NCI-H1694 (cell line): ENCODE measurements at places on chromosomes 11 and 22.
A peak's percentile ranks its signal among the peaks of the same experiment; 100 is the strongest.

DNA sequence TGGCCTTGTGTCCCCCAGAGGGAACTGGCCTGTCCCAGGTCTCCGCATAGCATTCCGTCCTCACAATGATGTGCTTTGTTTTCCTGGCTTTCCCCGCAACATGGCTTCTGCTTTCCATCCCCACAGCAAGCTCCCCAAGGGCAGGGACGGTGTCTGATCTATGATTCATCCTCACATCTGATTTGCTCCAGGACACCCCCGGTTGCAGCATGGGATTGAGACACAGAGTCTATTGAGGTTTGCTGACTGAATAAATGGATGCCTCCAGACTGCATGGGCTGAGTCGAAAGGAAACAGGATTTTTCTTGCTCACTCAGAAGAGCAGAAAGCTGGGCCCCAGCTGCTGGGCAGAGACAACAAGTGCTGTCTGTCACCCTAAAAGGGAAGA lies 40.2 kb downstream of the LMO1 start:
- no peak for DNase-seq

DNA sequence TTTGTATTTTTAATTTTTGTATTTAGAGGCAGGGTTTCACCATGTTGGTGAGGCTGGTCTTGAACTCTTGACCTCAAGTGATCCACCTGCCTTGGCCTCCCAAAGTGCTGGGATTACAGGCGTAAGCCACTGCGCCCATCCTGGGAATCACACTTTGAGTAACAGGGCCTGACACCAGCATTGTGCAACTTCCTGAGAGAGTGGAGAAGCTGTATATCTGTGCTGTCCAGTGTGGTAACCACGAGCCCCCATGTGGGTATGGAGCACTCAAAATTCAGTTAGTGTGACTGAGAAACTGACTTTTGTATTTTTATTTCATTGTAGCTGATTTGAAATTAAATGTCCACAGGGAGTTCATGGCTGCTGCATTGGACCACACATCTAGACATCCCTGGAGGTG lies 36.2 kb downstream of the MPPED1 start:
- DNase-seq = no peak

DNA sequence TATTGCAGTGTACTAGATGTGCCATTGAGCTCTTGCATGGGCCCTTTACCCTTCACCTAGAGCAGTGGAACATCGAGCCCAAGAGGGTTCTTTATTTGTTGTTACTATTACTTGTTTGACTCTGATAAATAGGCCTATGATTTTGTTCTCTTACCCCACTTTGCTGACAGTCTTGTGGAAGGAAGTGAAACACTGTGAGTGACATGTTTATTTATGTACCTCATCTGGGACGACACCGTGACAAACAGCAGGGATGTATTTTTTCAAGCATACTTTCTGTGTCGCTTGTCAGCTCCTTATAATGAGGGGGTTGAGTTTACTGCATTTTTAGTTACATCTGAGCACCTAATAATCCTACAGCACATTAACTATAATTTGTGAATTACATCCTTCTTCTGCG lies 1010.3 kb upstream of the TENM4 start:
- no peak for DNase-seq

DNA sequence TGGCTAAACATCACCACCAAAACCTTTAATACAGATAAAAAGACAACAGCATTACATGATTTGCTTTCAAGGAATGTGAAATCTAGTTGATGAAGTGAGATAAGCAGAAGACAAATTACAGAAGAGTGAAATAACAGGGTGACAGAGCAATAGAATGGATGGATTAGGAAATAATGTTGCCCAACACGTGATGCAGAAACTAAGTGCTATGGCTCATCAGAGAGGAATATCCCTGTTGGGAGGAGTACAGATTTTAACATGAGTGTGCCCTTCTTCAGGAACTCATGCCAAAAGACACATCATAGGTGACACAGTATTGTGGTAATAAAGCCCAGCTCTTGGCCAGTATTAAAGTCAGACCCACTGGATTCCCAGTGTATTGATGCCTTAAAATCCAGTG lies 176.6 kb upstream of the RAG2 start:
- DNase-seq = no peak

GRCh38 chr11:13433437-13433836 lies 29.6 kb downstream of the BTBD10 start:
- DNase-seq = no peak

DNA sequence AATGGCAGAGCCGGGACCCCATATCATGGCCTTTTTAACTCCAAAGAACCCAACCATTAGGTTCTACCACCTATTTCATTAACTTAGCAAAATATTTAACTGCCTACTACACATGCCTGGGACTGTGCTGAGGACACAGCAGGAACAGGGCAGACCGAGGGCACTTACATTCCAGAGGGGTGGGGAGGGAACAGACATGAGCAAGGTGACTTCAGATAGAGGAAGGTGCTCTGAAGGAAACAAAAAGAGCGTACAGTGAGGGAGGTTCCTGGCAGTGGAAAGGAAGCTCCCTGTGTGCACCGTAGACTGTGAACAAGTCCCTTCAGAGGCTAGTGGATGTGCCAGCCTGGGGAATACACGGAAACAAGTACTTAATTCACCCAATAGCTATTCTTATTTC lies 82.8 kb downstream of the NAT10 start:
- no peak for DNase-seq

DNA sequence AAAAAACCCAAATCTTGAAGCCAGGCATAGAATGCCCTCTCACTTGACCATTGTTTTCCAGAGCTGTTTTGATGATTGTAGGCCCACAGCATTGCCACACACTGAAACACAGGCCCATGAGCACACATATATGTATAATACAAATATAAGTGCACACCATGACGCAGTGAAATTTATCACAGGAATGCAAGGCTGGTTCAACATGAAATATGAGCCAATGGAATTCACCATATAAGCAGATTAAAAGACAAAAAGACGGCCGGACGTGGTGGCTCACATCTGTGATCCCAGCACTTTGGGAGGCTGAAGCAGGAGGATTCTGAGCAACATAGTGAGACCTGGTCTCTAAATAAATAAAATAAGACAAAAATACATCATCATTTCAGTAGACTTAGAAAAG lies 9.4 kb upstream of the RNH1 start:
- no peak for DNase-seq

GRCh38 chr11:77542296-77542695 lies 47.5 kb upstream of the AQP11 start:
- no peak for DNase-seq

DNA sequence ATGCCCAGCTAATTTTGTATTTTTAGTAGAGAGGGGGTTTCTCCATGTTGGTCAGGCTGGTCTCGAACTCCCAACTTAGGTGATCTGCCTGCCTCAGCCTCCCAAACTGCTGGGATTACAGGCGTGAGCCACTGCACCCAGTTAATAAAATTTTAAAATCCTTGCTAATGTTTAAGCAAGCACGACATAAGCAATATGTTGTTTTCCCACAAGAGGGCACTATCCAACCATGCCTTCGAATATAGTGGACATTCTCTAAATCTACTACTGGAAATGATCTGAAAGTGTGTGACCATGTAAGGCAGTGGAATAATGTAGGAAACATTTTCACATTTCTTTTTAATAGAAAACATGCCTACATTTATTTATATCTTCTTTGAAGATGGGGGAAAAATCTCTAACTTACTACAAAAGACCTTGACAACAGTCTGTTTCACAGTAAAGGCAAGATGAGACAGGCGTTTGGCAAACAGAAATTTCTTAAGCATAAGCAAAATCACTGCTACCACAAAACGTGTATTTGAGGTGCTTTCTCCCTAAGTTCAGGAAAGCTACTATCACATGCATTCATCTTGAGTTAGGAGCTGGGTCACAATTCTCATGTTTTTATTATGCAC lies 38.2 kb downstream of the PITPNB start:
- peak; percentile 53 for DNase-seq

- no peak for DNase-seq
Measured at GRCh38 chr11:68012843-68013610, 2.9 kb downstream of the ALDH3B1 start.

DNA sequence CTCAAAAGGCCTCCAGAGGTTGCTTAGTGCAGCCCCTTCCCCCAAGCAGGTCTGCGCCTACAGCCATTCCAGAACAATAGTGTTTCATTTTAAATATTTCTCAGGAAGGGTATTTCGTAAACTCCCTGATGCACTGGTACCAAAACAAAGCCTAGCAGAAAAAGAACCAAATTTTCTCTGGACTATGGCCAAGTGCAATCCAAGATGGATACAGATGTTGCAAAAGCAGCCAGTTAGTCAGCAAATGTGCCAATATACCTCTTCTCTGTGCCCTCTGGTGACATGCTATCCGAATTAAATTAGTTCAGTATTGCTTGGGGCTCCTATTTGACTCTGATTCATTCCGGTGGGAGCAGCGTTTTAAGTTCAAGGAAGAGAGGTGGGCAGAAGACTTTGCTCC lies 247.8 kb downstream of the NTM start:
- DNase-seq = no peak

- no peak for DNase-seq
Measured at GRCh38 chr22:44336962-44337677, 24.4 kb upstream of the SHISAL1 start.

- no peak for DNase-seq
Measured at GRCh38 chr22:41561788-41562187, 978 bp downstream of the CSDC2 start.

DNA sequence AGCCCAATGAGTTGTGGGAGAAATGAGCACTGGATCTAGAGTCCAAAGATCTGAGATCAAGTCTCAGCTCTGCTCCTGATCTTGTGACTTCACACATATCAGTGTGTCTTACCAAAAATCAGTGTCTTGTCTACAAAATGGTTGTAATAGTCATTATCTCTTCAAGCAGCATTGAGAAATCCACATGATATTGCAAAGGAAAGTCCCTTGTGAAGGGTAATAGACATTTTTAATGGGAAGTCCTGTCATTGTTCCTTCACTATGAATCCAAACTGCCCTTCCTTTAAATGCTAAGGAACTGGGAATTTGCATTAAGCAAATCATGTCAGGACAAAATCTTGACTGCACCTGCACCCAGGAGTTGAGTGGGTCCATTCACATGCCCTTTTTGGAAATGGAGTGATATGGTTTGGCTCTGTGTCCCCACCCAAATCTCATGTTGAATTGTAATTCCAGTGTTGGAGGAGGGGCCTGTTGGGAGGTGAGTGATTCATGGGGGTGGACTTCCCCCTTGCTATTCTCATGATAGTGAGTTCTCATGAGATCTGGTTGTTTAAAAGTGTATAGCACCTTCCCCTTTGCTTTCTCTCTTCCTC lies 51.1 kb downstream of the COMMD9 start:
- no peak for DNase-seq

DNA sequence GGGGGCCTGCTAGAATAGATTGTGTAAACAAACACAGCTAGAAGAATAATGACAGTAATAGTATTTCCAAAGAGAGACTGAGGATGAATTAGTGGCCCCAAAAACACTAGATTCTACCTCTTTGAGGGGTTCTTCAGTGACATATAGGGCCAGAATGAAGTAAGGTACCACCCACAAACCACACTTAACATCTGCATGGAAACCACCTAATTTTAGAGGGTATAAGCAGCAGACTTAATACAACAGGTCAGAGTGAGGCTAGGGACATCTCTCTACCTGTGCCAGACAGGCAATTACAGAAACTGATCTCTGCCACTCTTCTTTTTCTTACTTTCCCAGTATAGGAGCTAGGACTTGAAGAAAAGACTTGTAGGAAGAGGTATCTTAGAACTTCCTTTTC lies 20.1 kb downstream of the ELP4 start:
- DNase-seq = no peak

DNA sequence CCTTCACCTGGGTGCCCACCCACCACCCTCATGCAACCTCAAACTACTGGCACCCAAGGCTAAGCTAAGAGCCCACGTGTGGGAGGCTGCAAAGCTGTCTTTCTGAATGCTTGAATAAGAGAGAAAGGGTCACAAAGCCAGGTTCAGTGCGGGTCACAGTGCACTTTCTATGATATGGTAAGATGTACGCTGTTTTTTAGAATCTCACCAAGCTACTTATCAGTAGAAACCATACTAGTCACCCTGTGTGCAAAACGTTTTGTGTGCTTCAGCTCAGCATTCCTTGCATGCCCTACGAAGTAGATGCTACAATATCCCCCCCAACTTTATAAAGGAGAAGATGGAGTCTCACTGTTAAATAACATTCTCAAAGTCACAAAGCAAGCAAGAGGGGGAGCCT lies 14.9 kb downstream of the P2RX3 start:
- no peak for DNase-seq

DNA sequence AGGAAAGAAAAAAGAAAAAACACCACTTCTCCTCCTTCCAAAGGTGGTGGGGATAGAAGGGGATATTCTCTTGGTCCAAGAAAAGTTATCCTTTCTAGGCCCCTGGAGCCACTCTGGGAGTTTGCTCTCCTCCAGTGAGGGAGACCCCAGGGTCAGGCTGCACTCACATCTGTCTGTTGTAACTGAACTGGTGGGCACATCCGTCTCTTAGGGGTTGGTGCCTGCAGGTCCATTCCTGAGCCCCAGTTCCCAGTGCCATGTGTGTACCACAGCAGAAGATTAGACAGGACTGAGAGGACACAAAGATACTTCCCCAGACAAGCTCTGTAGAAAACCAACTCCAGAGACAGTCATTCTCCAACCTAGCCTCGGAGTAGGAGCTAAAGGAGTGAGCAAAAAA lies 3.1 kb upstream of the ATG2A start:
- no peak for DNase-seq

GRCh38 chr11:68925611-68926010 lies 21.9 kb downstream of the IGHMBP2 start:
- DNase-seq = no peak

DNA sequence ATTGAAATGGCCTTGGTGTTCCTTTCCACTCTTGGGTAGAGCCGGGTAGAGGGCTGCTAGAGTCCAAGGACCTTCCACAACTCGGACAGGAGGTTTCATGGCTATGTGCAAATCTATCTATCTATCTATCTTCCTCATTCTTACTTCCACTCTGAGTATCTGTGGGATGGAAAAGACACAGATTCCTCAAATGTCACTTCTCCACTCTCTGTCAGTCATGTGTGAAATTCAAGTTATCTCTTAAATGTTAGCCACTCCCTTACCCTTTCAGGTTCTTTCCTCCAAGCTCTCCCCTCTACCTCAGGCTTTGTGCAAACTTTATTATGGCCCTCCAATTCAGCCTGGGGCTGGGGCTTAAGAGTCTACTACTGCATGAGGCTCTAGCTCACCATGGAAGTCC lies 84.3 kb downstream of the GDPD4 start:
- DNase-seq = no peak

- DNase-seq = no peak
Measured at GRCh38 chr11:33500861-33501479, 199.7 kb downstream of the C11orf91 start.

DNA sequence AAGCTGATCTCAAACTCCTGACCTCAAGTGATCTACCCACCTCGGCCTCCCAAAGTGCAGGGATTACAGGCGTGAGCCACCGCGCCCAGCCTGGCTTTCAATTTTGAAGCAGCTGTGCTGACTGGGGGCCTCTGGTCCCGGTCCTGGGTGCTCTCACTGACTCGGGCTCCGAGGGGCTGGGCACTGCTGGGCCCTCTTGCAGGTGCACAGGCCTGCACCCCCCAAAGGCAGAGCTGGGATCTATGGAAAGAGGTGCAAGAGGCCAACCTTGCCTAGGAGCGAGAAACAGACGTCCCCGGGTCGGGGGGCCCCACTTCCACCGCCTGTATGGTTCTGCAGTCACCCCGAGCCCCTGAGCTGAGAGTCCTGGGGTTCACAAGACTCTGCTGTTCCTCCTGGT lies 33.2 kb downstream of the KIAA0930 start:
- DNase-seq = no peak
